Bronchial epithelial cell (primary cell): ENCODE measurements at places on chromosomes 1 and 21.
A peak's percentile ranks its signal among the peaks of the same experiment; 100 is the strongest.

- no peak for DNase-seq
Measured at GRCh38 chr21:16250273-16250672, 520.5 kb downstream of the USP25 start.

GRCh38 chr1:17059391-17060305 lies 5.8 kb upstream of the SDHB start:
- peak; percentile 62 for DNase-seq

DNA sequence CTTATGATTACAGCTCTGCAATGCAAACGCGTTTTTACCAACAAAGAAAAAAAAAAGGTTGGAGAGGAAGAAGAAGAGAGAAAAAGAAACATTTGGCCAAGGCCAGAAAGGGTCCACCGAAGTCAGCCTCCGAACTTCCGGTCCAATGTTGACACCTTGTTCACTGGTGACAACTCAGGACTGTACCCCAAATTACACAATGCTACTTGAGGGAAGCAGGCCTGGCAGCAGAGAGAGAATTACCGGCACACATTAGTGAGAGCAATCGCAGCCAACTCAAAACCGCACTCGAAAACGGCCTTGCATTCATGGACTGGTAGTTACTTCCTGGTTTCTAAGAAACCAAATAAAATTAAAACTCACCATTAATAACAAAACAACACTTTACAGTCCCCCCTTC lies 652.5 kb downstream of the KIF26B start:
- DNase-seq: no peak

- DNase-seq: no peak
Measured at GRCh38 chr1:41656068-41656467, 171.6 kb upstream of the EDN2 start.

GRCh38 chr1:7400566-7400965 lies 370.5 kb upstream of the VAMP3 start:
- no peak for DNase-seq

DNA sequence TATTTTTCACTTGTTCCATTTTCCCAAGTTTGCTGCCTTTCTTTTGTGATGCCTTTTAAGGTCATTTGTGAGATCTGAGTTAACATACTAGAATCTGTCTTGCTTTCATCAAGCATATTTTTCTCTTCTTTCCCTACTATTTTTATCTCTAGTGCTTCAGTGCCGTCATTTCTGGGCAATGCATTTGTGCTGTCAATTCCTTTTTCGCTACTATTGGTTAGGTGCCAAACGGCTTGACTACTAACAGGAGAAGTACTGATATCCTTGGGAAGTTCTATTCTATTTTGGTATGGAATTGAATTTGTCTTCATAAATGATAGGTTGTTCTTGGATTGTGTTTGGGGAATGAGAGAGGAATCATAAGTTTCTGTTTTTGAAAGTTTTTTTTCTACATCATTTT lies 42.2 kb downstream of the LRRC53 start:
- DNase-seq: no peak

DNA sequence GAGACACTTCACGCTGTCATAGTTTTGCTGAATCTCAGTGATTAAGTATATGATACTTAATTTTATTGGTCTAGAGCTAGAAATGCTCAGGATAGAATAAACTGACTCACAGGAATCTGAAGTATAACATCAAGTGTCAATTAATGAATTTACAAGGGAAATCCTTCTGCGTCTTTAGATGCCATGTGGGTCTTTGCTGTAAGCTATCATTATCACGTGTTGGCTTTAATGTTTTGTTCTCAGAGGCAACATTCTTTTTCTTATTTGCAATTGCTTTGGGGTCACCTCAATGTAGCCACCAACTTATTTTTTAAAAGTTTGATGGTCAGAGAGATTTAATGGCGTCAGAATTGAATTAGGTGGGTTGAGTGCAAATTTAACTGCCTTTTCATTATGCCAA lies 680.1 kb upstream of the PTBP2 start:
- no peak for DNase-seq

GRCh38 chr1:232574889-232575762 lies 54.8 kb downstream of the SIPA1L2 start:
- peak; percentile 90 for DNase-seq

GRCh38 chr1:160169553-160170399 lies 18.4 kb downstream of the ATP1A4 start:
- no peak for DNase-seq

GRCh38 chr21:29145354-29145782 lies 14.9 kb downstream of the MAP3K7CL start:
- DNase-seq: peak; percentile 98

- peak; percentile 97 for DNase-seq
Measured at GRCh38 chr1:226479474-226479873, 69.1 kb upstream of the STUM start.

DNA sequence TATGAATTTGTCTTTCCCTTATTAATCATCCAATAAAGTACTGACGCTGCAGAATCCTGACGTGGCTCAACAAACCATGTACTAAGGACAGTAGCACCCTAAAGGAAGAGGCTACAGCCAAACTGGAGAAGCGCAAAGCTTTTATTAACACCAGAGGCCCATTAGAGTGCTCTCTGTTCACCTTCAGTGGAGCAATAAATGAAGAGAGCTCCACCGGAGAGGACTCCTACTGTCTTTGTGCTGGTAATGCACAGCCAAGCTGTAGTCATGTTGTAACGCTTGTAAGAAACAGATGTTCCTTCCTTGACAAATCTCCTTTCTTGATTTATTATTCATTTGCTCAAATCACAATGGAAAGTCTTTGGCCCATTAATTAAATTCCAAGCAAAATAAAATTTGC lies 220.7 kb upstream of the RRP15 start:
- DNase-seq: no peak

GRCh38 chr1:7632681-7633080 lies 138.4 kb upstream of the VAMP3 start:
- no peak for DNase-seq
